ENCODE measurements at places on chromosomes 6 and 20. TPM values are rescaled to one million over a fixed set of nuclear protein-coding genes. Genes with fewer than 3 reads are reported as not detected.

The TCF15 gene
- total RNA-seq: 0.44 TPM

The PTK6 gene
- total RNA-seq: 0.16 TPM

The DZANK1 gene
- total RNA-seq: 14.8 TPM

The CCN6 gene
- total RNA-seq: not detected

The BTN1A1 gene
- not detected for total RNA-seq

The LY6G6F gene
- not detected for total RNA-seq

The RALGAPA2 gene
- 74.1 TPM for total RNA-seq

The METTL24 gene
- 3.4 TPM for total RNA-seq

The OPN5 gene
- not detected for total RNA-seq

The PRPH2 gene
- total RNA-seq: 0.32 TPM

The MEA1 gene
- 76.3 TPM for total RNA-seq

The IL17F gene
- not detected for total RNA-seq

The FKBP1C gene
- 0.33 TPM for total RNA-seq

The APCDD1L gene
- not detected for total RNA-seq

The HLA-DQA2 gene
- total RNA-seq: 0.48 TPM

The CLPSL2 gene
- total RNA-seq: 2.3 TPM

The KIF6 gene
- total RNA-seq: 0.15 TPM

The PGBD1 gene
- 4.6 TPM for total RNA-seq

The LY86 gene
- 3.3 TPM for total RNA-seq

The ESR1 gene
- 74.5 TPM for total RNA-seq

The GMPR gene
- total RNA-seq: 5.9 TPM

The HDGFL1 gene
- total RNA-seq: not detected

The HLA-DRB5 gene
- total RNA-seq: 0.32 TPM

The SPTLC3 gene
- total RNA-seq: 7.9 TPM

The TUBE1 gene
- total RNA-seq: 72.4 TPM

The RARS2 gene
- total RNA-seq: 33.1 TPM

The SGK2 gene
- total RNA-seq: 4.1 TPM

The TTPAL gene
- 40.8 TPM for total RNA-seq

The NTSR1 gene
- not detected for total RNA-seq

The MLN gene
- total RNA-seq: not detected

The TGM2 gene
- total RNA-seq: 15.2 TPM

The GSTA2 gene
- total RNA-seq: not detected

The NKX2-2 gene
- not detected for total RNA-seq

The AKIRIN2 gene
- 22.8 TPM for total RNA-seq

The CEP250 gene
- total RNA-seq: 28.5 TPM

The GPX5 gene
- total RNA-seq: not detected

The TFAP2C gene
- total RNA-seq: 66.9 TPM

The MRPL18 gene
- 52.8 TPM for total RNA-seq

The FAM83C gene
- total RNA-seq: not detected

The SLC17A2 gene
- total RNA-seq: not detected

The FNDC11 gene
- total RNA-seq: 0.32 TPM

The GINS1 gene
- 0.73 TPM for total RNA-seq

The SALL4 gene
- total RNA-seq: 0.33 TPM

The SLC12A5 gene
- 0.33 TPM for total RNA-seq

The SAMD3 gene
- 1.2 TPM for total RNA-seq

The HAO1 gene
- total RNA-seq: not detected

The SLC22A1 gene
- total RNA-seq: 0.98 TPM

The EMILIN3 gene
- 7.5 TPM for total RNA-seq
